ENCODE measurements at places on chromosomes 11 and 22.
A peak's percentile ranks its signal among the peaks of the same experiment; 100 is the strongest.

DNA sequence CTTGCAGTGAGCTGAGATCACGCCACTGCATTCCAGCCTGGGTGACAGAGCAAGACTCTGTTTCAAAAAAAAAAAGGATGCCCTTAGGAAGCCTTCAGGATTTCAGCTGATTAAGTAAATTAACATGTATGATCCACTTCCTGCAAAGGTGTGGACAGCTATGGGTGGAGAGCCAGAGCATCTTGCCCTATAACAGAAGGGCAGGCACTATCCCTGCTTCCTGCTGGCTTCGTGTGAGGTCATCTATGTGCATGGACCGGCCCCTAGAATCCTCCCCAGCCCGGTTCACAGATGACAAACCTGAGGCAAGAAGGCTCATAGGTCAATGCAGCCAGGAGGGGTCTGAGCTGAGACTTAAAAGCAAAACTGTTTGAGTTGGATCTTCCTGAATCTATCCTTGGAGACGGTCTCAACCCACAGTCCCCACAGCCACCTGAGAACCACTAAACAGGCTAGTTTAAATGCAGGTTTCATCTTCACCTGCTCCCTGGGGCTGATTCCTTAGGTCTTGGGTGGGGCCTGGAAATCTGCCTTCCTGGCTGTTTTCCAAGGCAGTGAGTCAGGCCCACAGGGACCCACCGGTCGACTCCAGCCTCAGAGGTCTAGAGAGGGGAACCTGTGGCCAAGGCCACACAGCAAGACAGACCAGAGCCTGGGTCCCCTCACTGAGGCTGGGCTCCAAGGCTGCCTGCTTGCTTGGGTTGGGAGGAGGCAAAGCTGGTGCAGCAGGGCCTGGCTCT lies 55.2 kb upstream of the MPEG1 start:
- H3K4me3 ChIP-seq, result no peak overlapping the region
- H3K27ac ChIP-seq, result no peak overlapping the region
- H3K27me3 ChIP-seq, result peaks cover 4% of the 10 kb centered on the region
- H3K4me1 ChIP-seq, result no peaks in the 10 kb centered on the region
- no peak for DNase-seq

DNA sequence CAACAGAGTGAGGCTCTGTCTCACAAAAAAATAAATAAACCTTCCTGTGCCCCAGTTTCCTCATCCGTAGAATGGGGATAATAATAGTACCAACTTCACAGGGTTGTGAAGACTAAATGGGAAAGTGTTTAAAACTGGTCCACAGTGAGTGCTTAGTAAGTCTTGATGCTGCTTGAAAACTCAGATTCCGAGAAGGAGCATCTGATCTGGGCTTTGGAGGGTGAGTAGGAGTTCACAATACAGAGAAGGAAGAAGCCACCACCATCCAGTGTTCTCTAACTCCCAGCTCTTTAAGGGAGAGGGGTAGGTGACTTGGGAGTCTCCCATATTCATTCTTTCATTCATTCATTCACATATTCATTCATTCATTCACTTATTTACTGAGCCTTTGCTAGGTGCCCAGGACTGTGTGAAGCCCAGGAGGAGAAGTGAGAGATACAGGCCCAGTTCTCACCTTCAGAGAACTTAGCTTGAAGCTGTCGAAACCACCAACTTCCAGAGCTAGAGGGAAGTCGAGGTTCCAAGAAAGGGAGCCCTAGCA lies 17.7 kb downstream of the CYTH4 start:
- H3K36me3 ChIP-seq, result no peaks in the 10 kb centered on the region
- DNase-seq, result no peak
- peaks cover 3% of the 10 kb centered on the region for H3K27me3 ChIP-seq
- H3K4me3 ChIP-seq, result no peak overlapping the region
- H3K4me1 ChIP-seq, result peaks cover 29% of the 10 kb centered on the region

GRCh38 chr22:50293441-50294318 lies 13.8 kb downstream of the PLXNB2 start:
- no peak overlapping the region for H3K4me3 ChIP-seq
- peaks cover 9% of the 10 kb centered on the region for H3K36me3 ChIP-seq
- peaks cover 38% of the 10 kb centered on the region for H3K4me1 ChIP-seq
- peak overlapping the region; percentile 72 for H3K27ac ChIP-seq
- peaks cover 6% of the 10 kb centered on the region for H3K27me3 ChIP-seq
- DNase-seq, result peak; percentile 71

- DNase-seq, result no peak
- peaks cover 56% of the 10 kb centered on the region for H3K4me1 ChIP-seq
- H3K27ac ChIP-seq, result peak overlapping the region; percentile 94
- peaks cover 40% of the 10 kb centered on the region for H3K36me3 ChIP-seq
- H3K27me3 ChIP-seq, result peaks cover 6% of the 10 kb centered on the region
Observed at GRCh38 chr22:38699143-38699542, 1.6 kb downstream of the JOSD1 start.

GRCh38 chr11:110580571-110580970 lies 131.7 kb downstream of the ARHGAP20 start:
- no peaks in the 10 kb centered on the region for H3K27me3 ChIP-seq
- H3K4me1 ChIP-seq, result no peaks in the 10 kb centered on the region
- no peak for DNase-seq
- no peak overlapping the region for H3K4me3 ChIP-seq
- no peak overlapping the region for H3K27ac ChIP-seq
